Stimulated activated CD4-positive, alpha-beta T cell treated with anti-CD3 and anti-CD28 coated beads, Interleukin-2, amount 100 ng/mL, for 48 hours (primary cell): ENCODE measurements at places on chromosomes 7 and 10.

DNA sequence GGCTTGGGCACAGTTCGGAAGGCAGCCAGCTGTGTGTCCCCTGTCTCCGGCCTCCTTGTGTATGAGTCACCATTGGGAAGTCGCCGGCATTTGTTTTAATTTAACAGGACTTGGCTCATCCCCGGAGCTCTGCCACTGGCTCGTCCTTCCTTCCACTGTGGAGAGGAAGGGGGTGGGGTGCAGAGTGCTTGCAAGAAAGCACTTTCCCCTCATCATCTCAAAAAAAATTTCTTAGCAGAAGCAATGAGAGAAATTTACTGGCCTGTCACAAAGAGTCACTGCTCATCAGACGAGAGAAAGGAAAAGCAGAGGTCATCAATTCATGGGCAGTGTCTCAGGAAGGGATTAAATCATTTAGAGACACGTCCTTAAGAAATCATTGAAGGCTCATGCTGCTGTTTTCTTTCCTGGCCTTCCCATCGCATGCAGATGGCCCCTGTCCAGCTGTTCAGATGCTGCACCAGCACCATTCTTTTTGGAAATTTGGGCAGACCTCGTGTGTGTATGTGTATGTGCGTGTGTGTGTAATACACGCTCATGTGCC, 93.3 kb downstream of the BMS1 start:
- no peak for DNase-seq

GRCh38 chr7:120218712-120219111, 54.3 kb upstream of the KCND2 start:
- no peak for DNase-seq

DNA sequence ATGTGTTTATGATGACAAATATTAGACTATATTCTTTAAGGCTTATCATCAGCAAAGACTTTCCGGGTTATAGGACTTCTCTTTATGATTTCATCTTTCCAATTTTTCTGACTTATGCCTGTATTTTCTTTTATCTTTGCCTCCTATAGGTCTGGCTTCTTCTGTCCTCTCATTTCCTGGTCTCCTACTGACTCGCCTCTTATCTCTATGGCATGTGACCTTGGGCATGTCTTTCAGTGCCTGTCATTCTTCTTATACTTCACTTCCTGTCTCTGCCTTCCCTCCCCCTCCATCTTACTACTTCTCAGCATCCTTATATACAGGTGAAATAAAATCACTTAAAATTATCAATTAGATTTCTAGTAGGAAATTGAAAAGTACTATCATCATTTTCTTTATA, 42.2 kb downstream of the PCDH15 start:
- DNase-seq: no peak

DNA sequence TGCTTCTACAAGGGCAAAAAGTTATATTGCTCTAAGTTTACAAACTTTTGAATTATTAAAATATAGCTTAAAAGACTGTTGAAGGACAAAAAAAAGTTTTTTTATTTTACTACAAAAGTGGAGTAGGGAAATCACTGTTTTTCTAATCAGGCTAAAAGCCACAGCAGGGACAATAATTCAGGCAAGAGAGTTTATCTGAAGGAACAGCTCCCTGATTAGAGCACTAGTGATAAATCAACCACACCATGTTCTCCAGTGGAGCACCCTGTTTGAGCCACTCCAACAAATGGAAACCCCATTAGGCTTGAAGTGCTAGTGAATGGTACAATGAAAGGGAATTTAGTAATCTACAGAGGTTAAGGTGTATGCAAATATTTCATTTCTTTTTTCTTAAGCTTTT, 357.1 kb downstream of the SEMA3D start:
- no peak for DNase-seq

DNA sequence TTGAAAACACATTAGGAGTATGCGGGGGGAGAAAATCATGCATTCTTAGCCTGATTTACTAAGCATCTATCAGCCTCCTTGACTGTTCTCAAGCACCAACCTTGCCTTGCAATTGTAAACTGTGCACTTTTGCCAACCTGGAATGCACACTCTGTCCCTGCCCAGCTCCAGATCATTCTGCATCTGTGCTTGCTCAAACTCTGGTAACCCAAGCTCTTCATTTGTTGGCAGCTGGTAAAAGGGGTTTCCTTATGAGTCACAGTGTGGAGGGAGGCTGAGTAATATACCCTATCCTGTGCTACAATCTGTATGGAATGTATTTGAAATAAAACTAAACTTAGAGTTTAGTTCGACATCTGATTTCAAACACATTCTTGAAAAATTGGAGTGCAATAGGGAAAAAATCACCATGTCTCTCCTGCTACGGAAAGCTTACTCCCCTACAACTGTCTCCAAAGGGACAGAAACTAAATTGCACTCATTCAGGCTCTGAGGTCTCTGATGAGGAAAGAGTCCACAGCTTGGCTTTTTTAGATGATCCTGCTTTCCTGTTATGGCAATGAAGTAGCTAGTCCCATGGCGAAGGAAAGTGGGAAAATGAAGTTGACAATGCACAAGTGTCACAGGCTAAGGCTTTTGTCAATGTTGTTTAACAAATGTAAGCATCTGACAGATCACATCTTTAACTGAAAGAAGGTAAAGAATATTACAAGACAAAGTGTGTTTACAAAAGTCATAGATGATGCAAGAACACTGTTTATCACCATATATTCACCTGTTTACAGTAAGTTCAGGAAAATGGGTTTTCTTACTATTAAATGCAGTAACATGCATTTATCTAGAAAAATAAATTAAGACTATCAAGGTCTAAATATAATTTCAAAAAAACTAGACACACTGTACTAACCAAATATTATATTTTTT, 61.9 kb downstream of the TES start:
- DNase-seq: no peak
